ENCODE measurements at places on chromosomes 2 and 18. TPM values are rescaled to one million over a fixed set of nuclear protein-coding genes. Genes with fewer than 3 reads are reported as not detected.

- DNase-seq, result no peak
Measured at GRCh38 chr2:239540174-239540573, 139.4 kb upstream of the HDAC4 start.

DNA sequence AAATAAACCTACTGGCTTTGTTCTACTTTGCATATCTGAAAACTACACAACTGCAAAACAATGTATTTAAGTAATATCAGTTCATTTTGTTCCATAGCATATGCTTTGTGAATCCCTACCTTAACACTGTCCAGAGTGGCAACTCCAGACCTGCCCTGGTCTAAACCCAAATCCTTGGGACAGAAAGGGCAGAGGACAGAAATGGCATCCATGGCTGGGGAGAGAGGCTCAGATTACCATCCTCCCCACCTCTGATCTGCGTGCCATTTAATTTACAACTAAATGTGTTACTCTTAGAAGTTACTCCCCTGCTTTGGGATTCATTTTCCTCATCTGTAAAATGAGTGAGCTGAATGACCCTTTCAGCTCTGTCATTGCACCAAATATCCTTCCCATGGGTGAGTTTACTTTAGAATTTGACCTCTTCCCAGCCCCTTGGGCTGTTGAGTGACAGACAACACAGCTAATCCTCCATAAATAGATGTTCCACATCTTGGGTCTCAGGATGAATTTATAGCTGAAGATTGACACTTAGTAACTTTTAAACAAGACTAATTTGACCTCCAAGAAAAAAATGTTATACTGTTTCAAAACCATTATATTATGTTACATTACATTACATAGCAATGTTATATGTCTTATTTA lies 20.1 kb upstream of the NEB start:
- no peak for DNase-seq

GRCh38 chr18:67672155-67672554 lies 155.6 kb upstream of the DSEL start:
- no peak for DNase-seq

DNA sequence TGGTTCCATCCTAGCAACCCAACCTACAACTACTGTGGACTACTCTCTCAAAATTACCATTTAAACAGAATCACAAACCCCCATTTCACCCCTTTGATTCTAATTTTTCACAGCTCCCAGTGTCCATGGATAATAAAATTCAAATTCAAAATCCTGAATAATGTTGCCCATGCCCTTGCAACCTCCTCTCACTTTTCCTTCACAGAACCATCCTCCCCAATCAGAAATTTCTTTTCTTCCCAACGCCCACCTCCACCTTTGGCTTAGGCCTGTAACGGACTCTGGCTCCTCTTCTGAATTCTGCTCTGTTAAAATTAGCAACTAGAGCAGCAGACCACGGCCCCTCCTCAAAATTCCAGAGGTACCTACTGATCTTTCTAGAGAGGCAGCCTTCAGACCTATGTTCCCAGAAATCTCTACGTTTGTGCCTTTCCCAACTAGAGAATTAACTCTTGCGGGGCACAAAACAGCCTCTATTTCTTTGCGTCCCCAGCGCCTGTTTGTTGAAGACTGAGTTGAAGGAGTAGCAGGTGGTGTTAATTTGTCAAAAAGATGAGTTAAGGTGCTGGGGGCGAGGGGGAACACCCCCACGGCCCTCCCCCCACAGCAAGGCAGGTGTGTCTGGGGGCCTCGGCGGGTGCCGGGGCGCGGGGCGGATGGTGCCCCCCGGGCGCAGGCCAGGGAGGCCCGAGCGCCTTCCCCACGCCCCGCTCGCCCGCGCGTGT lies 428 bp upstream of the MAP3K20 start:
- no peak for DNase-seq

DNA sequence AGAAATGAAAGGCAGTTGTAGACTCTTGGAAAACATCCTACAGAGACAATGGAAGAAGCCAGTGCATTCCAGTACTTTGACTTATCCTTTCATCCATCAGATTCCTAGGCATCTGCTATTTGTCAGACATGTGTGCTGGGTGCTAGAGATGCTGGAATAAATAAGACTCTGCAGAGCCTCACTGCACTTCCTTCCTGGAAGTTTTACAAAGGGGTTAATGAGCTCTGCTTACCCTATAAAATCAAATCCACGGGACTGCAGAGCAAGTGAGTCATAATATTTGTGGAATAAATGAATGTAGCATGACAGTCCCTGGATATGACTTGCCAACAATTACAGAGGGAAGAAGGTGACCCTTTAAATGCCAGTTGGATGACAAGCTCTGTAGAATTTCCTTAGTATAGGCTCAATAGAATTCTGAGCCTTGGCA lies 52.7 kb upstream of the NPAS2 start:
- DNase-seq, result no peak

Gene MAPRE3
- total RNA-seq, result 4.2 TPM
